T-cell (primary cell): ENCODE measurements at places on chromosomes 3 and 15. TPM values are rescaled to one million over a fixed set of nuclear protein-coding genes. Genes with fewer than 3 reads are reported as not detected.

The ADAMTS17 gene
- 8.9 TPM for total RNA-seq

The IL17RC gene
- total RNA-seq = 0.54 TPM

The CRBN gene
- total RNA-seq = 104 TPM

The FEZF2 gene
- total RNA-seq = not detected

The RTP3 gene
- not detected for total RNA-seq

The CCDC50 gene
- 9.7 TPM for total RNA-seq
